Caco-2 (cell line): ENCODE measurements at places on chromosomes 4 and X.

- no peak for DNase-seq
Observed at GRCh38 chr4:41873380-41874295, 61.6 kb upstream of the TMEM33 start.

GRCh38 chr4:96262057-96262456, 422.2 kb downstream of the PDHA2 start:
- no peak for DNase-seq

- DNase-seq = no peak
Observed at GRCh38 chr4:60683357-60683756, 516.8 kb upstream of the ADGRL3 start.

DNA sequence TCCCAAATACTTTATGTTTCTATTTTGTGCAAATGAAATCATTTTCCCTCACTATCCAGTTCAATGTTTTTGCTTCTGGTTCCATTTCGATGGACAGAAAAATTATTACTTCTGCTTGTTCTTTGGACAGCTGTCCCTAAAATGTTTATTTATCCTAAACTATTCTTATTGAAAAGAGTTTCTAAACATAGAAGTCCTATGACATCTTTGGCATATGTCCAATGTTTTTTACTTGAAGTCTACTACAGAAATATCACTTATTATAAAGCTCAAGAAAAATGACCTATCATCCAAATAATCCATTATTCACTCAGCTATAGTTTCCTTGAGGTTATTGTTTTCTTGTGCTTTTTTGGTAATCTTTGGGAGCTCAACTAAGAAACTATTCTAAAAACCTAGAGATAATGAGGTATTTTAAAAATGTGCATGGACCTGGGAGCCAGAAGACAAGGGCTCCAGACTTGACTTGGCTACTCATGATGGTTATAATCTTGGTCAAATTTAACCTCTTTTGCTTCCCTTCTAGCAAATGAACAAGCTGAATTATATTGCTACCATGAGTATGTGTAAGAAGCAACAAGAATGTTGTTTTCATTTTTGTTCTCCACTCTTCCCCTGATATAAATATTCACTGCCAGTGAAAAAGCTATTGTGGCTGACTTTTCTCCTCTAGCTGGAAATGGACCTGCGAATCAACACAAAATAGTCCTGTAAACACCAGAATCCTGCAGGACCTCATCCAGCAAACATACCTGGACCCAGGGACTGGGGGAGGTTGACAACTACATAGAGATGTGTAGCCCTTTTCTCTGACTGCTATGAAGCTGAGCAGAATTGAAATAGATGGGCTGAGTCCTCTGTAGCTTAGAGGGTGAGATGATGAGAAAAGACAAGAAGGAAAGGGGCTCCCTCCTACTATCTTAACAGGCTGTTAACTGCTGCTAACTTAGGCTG, 137.4 kb downstream of the FRYL start:
- DNase-seq = no peak

GRCh38 chr4:77155631-77156452, 1.2 kb upstream of the CCNG2 start:
- no peak for DNase-seq

DNA sequence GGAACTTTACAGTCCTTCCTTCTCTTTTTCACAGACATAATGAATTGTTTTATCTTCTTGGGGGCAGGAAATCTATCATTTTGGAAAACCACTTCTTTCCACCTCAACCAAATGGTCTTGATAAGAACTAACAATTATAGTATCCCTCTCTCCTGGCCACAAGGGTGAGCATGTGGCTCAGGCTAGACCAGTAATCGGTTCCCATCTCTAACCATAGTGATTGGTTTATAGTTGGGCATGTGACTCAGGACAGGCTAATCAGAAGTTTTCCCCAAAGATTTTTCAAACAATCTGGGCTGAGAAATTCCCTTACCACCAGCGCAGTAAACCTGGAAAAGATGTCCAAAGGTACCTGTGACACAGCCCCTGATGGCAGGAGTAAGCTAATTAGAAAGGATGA, 4.0 kb upstream of the CXorf66 start:
- DNase-seq = no peak

DNA sequence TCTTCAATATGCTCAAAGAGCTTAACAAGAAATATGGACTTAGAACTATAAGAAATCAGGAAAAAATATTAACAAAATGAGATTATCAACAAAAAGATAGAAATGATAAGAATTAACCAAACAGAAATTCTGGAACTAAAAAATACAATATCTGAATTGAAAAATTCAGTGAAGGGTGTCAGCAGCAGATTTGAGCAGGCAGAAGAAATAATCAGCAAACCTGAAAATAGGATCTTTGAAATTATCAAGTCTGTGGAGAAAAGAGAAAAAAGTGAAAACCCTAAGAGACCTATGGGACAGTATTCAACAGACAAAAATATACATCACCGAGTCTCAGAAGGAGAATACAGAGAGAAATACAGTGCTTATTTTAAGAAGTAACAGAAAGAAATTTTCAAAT, 877.8 kb upstream of the AGA start:
- no peak for DNase-seq

GRCh38 chrX:132732236-132732635, 226.2 kb downstream of the HS6ST2 start:
- DNase-seq = no peak

GRCh38 chrX:135432881-135433521, 11.3 kb downstream of the SMIM10L2A start:
- DNase-seq = no peak

DNA sequence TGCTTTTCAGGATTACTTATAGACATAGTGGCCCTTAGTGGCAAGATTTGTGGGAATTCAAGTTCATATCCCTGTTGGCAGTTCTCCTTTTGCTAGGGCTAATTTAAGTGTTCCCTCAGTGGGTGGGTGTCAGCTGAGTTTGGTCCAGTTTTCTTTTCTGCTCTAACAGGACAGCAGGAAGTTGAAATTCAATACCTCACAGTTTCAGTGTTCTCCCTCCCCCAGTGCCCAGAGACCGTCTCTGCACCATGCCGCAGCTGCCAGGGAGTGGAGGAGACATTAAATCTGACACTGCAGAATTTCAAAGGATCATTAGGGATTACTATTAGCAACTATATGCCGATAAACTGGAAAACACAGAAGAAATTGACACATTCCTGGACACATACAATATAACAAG, 50.7 kb downstream of the UBE2NL start:
- no peak for DNase-seq

DNA sequence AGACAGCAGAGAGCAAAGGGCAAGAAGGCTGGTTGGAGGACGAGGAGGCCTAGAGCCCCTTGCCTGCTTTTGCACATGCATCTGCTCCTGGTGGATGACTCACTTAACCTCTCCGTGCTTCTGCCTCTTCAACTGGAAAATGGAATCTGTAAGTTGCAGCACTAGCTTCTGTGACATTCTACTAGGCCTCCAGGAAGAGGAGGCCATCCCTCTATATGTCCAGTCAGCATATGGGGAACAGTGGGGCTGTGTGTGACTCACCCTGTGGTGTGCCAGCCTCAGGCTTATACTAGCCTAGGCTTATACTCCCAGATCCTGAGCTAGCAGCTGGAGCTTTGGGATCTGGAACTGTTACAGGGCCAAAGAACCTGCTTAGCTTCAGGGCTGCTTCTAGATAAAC, 36.0 kb downstream of the RTL9 start:
- no peak for DNase-seq

- DNase-seq = no peak
Observed at GRCh38 chr4:7841071-7841470, 98.6 kb downstream of the AFAP1 start.

DNA sequence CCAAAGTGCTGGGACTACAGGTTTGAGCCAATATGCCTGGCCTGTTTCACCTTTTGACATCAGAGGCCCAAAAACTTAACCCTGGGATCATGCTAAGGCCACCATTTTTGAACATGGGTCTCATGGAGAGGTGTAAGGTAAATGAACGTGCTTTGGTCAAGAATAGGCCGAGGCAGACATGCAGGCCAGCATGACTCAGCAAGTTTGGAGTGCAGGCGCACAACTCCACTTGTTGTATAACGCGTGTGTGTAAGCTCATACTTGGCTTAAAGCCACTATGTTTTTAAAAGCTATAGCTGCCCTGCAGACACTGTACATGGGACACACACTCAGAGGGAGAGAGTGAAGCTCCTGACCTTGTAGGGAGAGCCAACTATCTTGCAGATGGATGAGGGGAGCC, 43.8 kb upstream of the HPSE start:
- peak; percentile 25 for DNase-seq

DNA sequence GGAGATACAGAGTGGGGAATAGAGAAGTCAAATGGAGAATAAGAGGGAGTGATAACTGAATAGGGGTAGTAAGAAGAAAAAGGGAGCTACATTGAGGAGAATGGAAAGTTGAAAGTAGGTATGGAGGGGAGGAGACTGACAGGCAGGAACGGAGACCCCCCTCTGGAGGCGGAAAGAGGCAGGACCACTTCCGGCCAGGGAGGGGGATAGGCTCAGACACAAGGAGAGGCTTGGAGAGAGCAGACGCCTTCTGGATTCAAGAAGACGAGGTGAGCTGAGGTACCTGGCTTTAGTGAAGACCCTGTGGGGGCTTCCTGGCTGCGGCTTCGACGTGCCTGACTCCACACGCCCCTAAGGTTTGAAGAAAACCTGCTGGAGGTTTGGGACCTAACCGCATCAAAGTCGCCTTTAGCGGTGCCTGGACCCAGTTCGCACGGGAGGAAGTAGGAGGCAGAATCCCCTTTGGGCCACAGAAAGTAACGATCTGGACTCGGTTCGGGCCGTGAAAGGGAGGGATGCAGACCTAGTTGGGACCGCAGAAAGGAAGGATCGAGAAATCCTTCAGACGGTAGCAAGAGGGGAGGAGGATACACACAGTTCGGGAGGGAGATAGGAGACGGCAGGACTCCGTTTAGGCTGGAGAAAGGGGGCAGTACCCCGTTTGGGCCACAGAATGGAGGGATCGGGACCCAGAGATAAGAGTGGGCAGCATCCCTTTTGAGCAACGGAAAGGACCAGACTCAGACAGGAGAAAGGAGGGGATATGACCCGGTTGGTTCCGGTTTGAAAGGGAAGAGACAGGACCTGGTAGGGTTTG, at the start of gene TRO:
TSS of gene TRO (plus strand) at position 215 of the 817 bp plus-strand sequence. CDS start 1,423 bp downstream, outside the sequence.
- no peak for DNase-seq

- DNase-seq = no peak
Observed at GRCh38 chr4:145882604-145883003, 56.0 kb downstream of the ZNF827 start.

- no peak for DNase-seq
Observed at GRCh38 chr4:67522851-67523671, 22.2 kb downstream of the CENPC start.

- no peak for DNase-seq
Observed at GRCh38 chr4:14100349-14100748, 472.8 kb upstream of the BOD1L1 start.

- DNase-seq = peak; percentile 46
Observed at GRCh38 chr4:128810331-128810870, 901 bp downstream of the JADE1 start.

- DNase-seq = peak; percentile 86
Observed at GRCh38 chr4:143358923-143359643, 22.4 kb downstream of the GAB1 start.

DNA sequence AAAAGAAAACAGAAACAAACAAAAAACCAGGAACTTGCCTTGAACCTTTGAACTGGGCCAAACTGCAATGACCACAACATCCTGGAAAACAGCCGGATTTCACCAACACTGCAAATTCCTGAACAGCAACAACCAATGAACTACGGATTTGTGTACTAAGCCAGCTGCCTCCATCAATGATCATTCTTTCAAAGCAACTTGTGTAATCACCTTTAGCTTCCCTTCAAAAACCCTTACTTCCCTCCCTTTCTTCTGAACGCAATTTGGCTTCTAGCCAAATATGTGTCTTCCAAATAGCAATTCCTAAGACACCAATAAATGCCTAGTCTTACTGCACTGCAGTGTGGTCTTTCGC, 98.5 kb upstream of the FAM47C start:
- DNase-seq = no peak

- DNase-seq = no peak
Observed at GRCh38 chr4:142130666-142131065, 494.3 kb downstream of the IL15 start.

DNA sequence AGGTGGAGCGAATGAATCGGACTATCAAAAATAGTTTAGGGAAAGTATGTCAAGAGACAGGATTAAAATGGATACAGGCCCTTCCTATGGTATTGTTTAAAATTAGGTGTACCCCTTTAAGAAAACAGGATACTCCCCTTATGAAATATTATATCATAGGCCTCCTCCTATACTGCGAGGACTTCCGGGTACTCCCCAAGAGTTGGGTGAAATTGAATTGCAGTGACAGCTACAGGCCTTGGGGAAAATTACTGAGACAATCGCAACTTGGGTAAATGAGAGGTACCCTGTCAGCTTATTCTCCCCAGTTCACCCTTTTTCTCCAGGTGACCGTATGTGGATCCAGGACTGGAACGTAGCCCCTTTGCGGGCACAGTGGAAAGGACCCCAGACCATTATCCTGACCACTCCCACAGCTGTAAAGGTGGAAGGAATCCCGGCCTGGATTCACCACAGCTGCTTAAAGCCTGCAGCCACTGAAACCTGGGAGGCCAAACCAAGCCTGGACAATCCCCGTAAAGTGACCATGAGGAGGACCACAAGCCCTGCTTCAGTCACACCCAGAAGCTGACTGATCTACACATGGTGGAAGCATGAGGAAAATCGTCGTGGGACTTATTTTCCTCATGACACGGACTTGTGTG, 1138.1 kb downstream of the ARAP2 start:
- no peak for DNase-seq

DNA sequence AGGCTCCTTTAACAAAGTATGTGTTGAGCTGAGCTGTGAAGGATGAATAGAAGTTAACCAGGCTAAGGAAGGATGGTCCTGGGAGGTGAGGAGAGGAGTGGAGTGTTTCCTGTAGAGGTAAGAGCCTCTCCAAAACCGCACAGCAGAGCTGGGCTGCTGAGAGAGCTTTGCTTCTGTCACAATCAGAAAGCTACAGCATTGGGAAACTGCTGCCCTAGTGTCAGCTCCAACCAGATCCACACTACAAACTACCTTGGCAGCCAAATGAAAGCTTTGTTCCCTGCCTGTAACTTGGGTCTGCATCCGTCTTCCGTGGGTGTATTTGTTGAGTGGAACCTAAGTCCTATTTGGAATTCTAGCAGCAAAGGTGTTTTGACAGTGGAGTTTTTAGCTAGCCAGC, 91.8 kb downstream of the REPS2 start:
- no peak for DNase-seq

DNA sequence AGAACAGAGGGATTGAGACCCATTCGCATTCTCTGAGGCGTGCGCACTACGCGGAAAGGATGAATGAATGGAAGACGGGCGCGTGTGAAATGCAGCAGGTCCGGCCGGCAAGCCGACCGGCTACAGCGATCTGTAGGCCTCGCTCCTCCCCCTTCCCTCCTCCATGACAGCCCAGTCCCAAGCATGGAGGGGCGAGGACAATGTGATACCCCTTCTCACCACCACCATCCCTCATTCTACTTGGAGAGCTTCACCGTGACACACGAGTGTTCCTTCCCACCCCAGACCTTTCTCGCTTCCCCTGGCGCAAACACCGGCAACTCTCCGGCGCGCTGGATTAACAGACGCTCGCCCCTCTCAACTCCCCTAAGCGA, 815 bp downstream of the EIF4E start:
- peak; percentile 85 for DNase-seq

DNA sequence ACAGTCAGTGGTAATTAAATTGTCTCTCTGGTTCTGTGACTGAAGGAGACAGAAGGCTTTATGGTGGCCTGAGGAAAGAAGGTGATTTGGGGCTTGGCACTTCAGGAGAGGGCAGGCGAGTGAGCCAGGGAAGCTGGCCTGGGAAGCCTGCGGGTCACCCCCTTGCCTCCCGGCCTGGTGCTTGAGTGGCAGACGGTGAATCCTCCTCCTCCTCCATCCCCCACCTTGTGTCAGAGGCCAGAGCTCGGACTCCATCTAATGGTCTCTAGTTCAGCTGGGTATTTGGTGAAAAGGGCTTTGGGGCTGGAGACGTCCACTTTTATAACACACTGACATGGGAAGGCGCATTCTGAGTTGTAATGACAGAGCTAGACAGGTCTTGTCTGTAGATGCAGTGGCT, 8.7 kb downstream of the TMEM187 start:
- DNase-seq = no peak
